ENCODE measurements at places on chromosomes 4 and X.

DNA sequence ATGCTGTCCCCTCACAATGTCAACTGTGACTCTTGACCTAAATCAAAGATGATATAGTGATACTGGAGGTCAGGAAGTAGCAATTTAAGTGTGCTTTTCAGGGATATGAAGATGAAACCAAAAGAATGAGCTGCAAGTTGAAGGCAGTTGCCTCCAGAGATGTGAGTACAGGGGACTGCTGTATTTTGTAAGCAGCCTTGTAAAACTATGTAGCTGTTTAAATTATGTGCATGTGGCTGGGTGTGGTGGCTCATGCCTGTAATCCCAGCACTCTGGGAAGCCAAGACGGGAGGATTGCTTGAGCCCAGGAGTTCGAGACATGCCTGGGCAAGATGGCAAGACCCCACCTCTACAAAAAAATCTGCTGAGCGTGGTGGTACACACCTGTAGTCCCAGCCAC, 15.1 kb upstream of the TNIP2 start:
- ATAC-seq, result no peak

GRCh38 chr4:152321923-152322322, 214.0 kb downstream of the FBXW7 start:
- no peak for ATAC-seq

DNA sequence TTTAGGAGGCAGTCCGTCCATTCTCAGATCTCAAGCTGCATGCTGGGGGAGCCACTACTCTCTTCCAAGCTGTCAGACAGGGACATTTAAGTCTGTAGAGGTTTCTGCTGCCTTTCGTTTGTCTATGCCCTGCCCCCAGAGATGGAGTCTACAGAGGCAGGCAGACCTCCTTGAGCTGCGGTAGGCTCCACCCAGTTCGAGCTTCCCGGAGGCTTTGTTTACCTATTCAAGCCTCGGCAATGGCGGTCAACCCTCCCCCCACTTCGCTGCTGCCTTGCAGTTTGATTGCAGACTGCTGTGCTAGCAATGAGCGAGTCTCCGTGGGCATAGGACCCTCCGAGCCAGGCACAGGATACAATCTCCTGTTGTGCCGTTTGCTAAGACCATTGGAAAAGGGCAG, 10.7 kb upstream of the ADH5 start:
- no peak for ATAC-seq

- no peak for ATAC-seq
These were observed 4.4 kb downstream of the SORCS2 start for GRCh38 chr4:7196736-7197135.

- no peak for ATAC-seq
These were observed 9.8 kb downstream of the TMEM255A start for GRCh38 chrX:120301497-120301896.

- ATAC-seq, result no peak
These were observed 34.7 kb upstream of the TASL start for GRCh38 chrX:30612250-30612655.

- no peak for ATAC-seq
These were observed 59.5 kb downstream of the PGRMC2 start for GRCh38 chr4:128227991-128228571.

- no peak for ATAC-seq
These were observed 119.1 kb upstream of the OTUD4 start for GRCh38 chr4:145299380-145300076.

- peak; percentile 72 for ATAC-seq
These were observed 122.4 kb upstream of the HAND2 start for GRCh38 chr4:173652283-173652931.

- ATAC-seq, result peak; percentile 87
These were observed 6.3 kb downstream of the TMEM31 start for GRCh38 chrX:103716962-103717361.

Measured in gastroesophageal sphincter (tissue), 4 donors.